ENCODE measurements at places on chromosomes 5 and 9. TPM values are rescaled to one million over a fixed set of nuclear protein-coding genes. Genes with fewer than 3 reads are reported as not detected.
A peak's percentile ranks its signal among the peaks of the same experiment; 100 is the strongest.

GRCh38 chr9:37574241-37574721 lies 1.9 kb downstream of the FBXO10 start:
- no peak for DNase-seq

The MATR3 gene
- total RNA-seq = 228 TPM

DNA sequence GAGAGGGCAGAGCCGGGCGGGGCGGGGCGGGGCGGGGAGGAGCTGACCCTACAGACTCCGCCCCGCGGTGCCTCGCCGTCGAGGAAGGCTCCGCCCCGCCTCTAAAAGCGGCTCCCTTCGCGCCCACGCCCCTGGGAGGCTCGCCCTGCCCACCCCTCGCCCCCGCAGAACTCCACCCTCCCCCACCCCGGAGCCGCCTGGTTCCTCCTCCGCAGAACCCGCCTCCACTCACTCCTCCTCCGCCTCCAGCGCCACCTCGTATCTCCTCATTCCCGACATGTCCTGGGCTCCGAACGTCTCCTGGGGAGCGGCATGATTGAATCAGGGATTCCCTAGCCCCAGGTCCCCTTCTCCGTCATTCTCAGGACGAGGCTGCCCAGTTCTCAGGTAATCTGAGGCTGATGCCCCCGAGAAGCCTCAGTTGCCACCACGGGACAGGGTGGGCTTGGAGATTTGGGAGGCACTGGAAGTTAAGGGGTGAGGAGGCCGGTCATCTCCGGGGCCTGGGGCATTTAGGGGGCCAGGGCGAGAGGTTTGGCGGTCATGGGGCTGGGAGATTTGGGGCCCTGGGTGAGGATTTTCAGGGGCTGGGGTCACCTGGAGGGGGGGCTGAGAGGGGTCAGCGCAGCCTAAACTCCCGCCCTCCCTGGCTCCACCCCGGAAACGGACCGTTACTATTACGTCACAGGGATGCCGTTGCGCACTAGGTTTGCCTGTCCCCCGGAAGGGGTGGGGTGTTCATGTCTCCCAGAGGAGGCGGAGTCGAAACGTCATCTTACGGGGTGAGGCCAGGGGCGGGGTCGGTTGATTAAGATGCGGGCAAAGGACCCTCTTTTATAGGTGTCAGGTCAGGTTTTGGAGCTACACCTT lies 3.2 kb upstream of the CCL27 start:
- peak; percentile 94 for DNase-seq

The CEL gene
- 10.4 TPM for total RNA-seq

GRCh38 chr5:329121-329735 lies 7.7 kb downstream of the AHRR start:
- no peak for DNase-seq

DNA sequence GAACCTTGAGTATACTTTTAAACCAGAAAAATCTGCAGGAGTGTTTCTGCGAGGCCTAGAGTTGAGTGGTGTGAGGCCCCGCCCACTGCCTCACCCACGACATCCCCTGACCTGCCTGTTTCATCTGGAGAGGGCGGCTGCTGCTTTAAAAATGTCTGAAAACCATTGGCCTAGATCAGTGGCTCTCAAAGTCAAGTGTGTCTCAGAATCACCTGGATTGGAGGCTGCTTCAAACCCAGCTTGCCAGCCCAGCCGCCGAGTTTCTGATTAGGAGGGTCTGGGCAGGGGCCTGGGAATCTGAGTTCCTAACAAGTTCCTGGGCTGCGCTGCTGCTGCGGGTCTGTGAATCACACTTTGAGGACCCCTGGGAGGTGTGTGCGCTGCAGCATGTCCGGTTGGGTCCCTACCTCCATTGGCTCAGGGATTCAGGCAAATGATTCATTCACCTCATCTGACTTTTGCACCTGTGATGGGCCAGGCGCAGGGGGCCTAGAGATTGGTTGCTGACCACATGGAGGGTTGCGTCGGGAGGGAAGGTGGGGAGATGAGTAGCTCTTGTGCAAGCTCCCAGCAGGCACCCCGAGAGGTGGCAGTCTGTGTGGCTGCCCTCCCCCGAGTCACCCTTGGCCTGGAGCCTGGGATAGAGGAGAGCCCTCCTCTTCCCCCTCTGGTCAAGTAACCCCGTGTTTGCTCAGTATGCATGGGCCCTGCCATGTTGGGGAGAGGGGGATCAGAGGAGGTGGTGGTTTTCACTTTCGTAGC lies 27.6 kb upstream of the HMCN2 start:
- no peak for DNase-seq

The ADCY2 gene
- 165 TPM for total RNA-seq

The TIGD6 gene
- total RNA-seq = 3.2 TPM

DNA sequence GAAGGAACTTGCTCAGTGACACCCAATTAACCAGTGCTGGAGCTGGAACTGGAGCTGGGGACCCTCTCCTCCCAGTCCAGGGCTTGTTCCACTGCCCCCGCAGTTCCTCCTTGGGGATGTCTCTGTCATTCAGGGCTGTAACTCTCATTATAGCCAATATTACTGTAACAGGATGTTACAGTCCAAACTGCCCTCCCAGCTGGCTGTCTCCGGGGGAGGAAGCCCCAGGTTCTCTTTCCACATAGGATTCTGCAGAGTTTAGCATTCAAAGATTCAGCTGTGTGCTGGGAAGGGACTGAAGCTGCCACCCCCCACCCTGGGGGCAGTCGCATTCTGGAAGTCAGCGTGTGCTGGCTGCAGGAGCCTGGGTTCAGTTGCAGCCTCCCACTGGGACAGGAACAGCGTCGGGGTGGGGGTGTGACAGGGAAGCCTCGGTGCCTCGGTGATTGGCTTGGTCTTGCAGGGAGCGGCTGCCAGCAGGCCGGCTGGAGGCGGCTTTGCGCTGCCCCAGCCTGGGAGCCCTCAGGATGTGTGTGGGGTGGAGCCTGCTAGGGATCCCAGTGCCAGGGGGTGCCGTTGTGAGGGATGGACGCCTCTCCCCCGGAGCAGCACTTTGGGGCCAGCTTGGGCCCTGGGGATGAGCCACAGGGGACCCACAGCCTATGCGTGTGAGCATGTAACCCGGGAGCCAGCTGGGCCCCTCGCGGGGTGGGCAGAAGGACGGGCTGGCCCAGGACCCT lies 101.1 kb downstream of the RGS3 start:
- DNase-seq = peak; percentile 64

DNA sequence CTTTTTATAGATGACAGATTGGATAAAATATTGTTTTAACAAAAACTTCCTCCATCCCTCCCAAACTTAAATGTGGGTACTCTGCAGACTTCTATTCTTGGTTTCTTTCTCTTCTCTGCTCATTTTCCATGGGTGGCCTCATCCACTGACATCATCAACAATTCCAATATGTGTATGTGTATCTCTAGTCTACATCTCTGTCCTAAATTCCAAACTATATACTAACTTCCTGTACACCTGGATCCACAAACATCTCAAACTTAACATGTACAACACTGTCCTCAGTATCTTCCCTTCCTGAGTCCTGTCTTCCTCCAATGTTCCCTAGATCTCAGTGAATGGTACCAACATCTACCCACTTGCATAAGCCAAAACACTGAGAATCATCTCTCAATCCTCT lies 28.5 kb upstream of the CDK5RAP2 start:
- no peak for DNase-seq

The PDGFRB gene
- 7.9 TPM for total RNA-seq

The FOXD4 gene
- 0.21 TPM for total RNA-seq
